ENCODE measurements at places on chromosomes 1 and 21.

DNA sequence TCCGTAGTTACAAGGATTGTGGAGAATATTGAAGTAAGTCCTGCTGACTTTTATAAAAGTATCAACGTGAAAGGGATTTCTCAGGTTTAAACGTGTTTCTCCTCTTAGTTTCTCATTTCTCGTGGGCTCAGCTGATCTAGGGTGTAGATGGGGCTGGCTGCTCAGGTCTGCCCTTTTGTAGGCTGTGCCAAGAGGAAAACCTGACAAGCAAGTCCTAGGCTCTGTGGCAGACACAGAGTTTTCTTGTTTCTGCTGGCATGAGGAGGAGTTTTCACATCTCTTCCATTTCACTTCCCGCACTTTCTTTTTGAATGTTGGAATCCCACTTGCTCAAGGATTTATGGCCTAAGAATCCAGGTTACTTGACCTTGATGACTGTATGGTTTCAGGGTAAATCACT is 14.8 kb downstream of the VPS13D start:
- DNase-seq: no peak

DNA sequence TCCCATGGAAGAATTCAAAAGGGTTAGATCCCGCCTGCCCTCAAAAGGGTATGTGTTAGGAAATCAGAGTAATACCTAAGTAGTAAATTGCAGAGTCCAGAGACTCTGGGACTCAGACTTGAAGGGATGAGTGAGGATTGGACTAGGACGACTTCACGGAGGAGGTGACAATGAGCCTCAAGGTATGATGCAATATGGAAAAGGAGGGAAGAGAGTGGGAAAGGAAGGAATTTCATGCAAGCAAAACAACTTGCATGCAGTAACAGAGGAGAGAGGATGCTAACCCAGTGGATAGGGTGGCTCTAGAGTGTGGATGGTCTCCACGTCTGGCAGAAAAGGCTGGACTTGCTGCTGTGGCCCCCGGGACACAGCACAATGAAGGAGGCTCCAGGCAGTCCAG is 4.8 kb downstream of the CAPN2 start:
- DNase-seq: no peak

DNA sequence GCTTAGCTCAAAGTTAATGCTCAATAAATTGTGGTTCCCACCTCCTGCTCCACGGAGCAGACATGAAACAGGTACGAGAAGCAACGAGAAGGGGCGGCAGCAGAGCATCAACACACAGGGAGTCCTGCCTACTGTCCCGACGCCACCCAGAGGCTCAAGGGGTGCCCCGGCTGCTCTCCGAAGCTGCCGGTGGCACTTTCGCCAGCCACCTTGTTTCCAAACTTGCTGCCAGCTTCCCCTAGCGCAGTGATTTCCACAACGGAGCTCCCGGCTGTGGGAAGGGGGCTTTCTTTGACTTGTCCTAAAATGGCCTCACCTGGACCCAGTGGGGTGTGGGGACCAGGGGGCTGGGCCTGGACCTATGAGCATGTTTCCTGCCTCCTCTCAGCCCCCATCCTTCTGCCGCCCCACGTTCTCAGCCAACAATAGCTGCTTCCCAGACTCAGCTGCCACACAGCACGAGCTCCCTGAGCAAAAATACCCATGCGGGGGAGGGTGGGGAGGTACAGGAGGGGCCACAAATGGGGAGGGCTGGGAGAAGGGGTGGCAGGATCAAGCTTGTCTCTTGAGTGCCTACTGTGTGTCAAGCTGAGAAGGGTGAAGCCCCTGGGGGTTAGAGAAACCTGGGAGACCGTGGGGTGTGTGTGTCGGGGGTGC is 35.6 kb upstream of the ECE1 start:
- DNase-seq: no peak

DNA sequence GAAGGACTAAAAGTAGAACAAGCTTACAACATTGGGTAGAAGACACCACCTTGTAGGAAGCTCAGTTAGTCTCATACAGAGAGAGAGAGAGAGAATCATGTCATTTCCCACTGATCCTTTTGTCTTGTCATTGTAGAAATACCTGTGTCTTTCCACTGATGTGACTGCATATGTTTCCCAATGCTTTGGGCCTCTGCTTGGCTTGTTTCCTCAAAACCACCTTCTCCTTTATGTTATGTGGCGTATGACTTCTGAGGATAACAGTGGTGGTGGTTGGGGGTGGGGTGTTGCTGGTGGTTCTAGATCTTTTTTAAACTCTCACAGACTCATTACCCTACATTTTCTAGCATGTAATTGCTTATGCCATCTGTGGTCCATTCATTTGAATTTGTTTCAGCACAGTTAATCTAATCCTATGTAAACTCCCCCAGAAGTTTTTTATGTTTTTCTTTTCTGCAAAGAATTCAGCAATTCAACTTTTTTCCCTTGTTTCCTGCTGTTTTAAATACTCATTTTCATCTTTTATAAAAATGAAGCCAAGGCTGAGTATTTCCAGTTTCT is 9.3 kb downstream of the RGL1 start:
- no peak for DNase-seq

DNA sequence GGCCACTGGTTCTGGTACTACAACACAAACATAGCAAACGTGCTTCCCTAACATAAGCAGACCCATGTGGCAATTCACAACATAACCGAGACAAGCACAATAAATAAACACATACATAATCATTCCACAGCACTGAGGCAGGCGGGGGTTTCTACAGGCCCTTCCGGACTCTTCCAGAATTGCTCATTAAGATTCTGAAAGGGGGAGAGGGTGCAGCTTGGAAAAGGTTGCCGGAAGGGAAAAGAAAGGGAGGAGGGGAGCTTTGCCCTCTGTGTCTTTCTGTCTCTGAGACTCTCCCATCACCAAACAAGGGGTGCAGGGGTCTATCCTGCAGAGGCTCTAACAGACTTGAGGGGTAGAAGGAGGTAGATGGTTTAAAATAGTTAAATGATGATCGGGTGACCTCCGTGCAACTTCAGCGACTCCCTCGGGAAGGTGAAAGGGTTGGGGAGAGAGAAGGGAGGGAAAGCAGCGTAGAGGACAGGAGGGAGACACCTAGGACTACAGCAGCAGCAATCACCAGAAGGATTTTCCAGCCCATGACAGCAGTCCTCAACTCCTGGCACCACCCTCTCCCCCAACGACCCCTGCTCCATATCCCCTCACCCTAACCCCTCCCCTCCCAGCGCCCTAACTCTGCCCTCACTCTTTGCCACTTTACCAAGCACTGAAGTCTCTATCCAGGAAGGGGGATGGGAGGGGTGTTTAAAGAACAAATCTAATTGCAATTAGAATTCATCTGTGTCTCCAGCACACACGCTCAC is 365.5 kb upstream of the ESRRG start:
- DNase-seq: no peak

- no peak for DNase-seq
These were observed 15.4 kb downstream of the RBM34 start for GRCh38 chr1:235145639-235146038.

DNA sequence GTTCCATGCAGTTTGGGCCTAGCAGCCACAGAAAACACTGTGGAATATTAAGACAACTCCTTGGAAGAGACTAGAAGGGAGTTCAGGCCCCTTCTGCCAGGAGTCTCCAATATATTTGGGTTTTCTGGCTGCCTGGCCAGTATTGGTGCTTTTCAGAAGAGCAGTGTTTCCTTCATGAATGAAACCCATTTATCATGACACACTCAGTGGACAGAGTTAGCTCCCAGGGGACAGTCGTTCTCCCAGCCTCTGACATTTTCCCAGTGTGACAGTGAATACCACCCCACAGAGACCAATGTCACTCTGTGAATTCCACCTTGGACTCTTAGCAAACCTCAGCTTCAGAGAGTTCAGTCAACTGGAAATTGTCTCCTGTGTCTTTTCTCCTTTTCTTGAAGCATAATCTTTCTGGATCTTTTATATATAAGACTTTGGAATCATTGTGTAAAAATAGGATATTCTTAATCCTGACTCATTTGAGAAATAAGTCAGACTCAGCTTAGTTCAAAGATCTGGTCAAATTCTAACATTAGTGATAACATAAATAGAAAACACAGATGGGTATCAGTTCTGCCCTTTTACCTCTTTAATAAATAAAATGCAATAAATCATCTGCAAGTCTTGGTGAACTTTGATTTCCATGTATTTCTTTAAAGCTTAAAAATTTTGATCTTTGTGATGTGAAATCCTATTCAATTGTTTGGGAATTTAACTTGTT is 40.4 kb downstream of the GNG12 start:
- DNase-seq: no peak

DNA sequence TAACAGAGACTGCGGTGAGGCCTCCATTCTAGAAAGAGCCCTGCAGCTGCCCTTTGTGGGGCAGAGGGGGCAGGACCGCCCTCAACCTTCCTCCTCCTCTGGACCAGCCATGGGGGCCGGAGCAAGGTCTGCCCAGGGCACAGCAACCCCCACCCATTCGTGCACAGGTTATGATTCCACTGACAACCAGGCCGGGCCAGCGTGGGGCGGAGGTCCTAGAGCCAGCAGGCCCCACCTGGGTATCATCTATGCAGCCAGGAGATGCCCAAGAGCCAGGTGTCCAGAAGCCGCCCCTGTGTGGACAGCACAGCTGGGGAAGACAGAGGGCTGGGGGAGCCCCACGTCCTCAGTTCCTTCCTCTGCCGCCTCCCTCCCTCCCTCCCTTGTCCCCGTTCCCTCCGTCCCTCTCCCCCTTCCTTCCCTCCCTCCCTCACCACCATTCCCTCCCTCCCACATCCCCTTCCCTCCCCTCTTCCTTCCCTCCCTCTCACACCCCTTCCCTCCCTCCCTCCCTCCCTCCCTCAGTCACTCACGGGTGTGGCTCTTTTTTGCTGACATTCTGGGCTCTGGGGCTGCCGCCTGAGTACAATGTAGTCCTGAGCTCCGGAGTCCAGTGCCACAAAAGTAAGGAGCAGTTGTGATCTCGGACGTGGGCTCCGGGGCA is 12.3 kb downstream of the RNF223 start:
- no peak for DNase-seq

DNA sequence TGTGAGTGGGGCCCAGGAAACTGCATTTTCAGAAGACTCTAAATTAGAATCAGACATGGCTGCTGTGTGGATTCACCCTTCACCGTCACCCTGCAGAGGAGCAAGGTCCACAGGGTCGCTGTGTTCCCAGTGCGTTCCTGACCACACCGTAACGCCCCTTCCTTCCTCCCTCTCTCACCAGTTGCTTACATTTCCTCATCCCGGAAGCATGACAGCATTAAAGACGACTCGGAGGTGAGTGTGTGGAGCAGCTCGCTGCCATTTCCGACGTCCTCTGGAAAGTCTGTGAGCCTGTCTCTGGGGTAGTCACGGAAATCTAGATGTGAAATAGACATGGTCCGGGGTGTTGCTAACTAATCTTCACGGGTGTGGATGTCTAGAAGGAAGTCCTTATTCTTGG is 45.9 kb downstream of the FAAP20 start:
- no peak for DNase-seq

DNA sequence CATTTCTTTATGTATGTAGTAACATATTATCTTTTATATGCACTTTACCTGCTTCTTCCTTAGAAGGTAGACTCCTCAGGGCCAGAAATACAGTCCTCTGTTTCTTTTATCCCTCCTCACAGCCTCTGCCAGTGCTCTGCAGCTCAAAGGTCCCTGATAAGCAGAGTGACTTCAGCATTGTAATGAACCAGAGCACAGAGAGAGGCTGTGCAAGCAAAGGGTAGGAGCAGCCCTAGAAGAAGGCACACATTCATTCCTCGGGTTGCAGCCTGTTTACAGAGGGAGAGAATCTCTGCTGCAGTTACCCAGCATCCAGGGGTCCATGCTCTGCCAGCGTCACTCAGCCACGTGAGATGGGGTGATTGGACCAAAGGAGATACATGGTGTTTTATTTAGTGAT is 101.1 kb downstream of the RHOU start:
- DNase-seq: no peak

- no peak for DNase-seq
These were observed 118.3 kb downstream of the SPATA46 start for GRCh38 chr1:162258394-162258793.

GRCh38 chr1:21261551-21262292 is 28.5 kb downstream of the ECE1 start:
- DNase-seq: no peak
